ENCODE measurements at places on chromosomes 16 and 17.

- DNase-seq: no peak
Observed at GRCh38 chr17:17698869-17699351, 17.7 kb downstream of the RAI1 start.

DNA sequence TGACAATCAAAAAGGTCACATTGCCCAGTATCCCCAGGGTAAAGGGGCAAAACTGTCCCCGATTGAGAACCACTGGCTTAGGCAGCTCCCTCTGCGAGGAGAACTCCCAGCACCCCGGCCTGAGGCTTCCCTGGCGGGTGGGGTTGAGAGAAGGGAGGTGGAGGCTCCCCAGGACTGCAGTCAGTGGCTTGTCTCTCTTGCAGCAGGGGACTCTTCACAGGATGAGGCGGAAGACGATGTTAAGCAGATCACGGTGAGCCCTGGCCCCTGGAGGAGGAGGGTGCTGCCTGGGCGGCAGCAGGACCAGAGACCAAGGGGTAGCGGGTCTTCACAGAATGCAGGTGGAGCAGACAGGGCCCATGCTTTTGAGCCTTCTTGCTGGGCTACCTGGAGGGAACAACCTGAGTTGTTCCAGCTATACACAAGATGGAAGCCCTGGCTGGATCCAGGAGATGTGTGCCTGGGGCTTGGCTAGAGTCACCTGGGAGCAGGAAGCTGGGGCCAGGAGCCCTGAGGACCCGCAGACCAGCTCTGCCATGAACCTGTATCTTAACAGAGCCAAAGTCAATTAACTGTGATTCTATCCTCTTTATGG, 16.8 kb downstream of the POLR3E start:
- DNase-seq: no peak

DNA sequence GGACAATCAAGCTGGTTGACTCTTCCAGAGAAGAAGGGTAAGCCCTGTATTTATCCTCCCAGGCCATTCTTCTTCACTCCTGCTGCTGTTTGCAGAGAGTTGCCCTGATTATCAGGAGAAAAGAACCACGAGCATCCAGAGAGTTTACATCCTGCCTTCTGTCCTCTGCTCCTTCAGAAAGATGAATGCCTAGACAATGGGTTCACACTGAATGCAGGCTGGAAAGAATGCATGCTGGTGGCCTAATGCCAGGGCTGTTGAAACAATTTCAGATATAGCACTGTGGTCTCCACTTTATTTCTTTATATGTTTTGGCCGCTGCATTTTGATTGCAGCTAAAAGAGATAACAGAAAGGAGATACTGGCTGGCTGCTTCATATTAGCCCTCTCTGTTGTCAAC, 21.2 kb upstream of the HAS3 start:
- no peak for DNase-seq

GRCh38 chr16:74729783-74730683, 29.4 kb upstream of the MLKL start:
- DNase-seq: no peak

GRCh38 chr16:68079626-68080344, 5.4 kb upstream of the NFATC3 start:
- no peak for DNase-seq

Measured in neural crest cell (in vitro differentiated cells).